ENCODE measurements at places on chromosomes 4 and X. TPM values are rescaled to one million over a fixed set of nuclear protein-coding genes. Genes with fewer than 3 reads are reported as not detected.

Gene CFAP99
- total RNA-seq, result not detected

DNA sequence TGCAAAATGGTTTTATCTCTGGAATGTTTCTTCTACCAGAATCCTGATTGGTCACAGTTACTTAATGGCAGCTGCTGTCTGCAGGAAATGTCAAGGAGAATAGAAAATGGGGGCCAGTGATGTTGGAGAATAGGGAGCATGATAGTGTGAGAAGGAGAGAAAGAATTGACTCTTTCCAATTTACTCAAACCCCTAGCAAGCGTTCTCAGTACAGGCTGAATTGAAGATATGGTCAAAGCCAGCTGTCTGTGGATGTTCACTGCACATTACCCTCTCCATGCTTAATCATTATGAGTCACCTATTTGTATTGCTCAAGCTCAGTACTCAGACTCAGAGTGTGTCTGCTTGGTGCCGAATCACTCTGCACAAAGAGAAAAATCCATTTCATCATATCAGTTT is 57.8 kb upstream of the FAM47B start:
- DNase-seq, result no peak

- DNase-seq, result peak; percentile 32
These were observed 163.2 kb downstream of the PRKX start for GRCh38 chrX:3550160-3550751.

- DNase-seq, result peak; percentile 7
These were observed 251.4 kb upstream of the DDX53 start for GRCh38 chrX:22748093-22748999.

DNA sequence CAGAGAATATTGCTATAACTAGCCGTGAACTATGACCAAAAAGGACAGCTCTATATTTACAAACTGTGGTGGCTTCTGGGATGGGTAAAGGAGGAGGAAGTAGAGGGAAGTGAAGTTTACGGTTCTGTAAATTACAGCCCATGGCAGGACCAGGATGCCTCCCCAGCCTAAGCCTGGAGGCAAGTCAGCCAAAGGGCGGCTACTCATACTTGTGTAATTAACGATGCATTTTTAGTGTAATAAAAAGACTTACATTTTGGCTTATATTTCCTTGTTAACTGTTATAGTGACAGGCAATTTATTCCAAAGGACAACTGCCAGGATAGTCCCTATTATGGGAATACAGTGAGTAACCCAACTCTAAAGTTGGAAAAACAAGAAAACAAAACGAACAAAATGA is 139.9 kb upstream of the OTUD4 start:
- no peak for DNase-seq

Gene BEX2
- 14.0 TPM for total RNA-seq
